ENCODE measurements at places on chromosomes 3 and 15.

DNA sequence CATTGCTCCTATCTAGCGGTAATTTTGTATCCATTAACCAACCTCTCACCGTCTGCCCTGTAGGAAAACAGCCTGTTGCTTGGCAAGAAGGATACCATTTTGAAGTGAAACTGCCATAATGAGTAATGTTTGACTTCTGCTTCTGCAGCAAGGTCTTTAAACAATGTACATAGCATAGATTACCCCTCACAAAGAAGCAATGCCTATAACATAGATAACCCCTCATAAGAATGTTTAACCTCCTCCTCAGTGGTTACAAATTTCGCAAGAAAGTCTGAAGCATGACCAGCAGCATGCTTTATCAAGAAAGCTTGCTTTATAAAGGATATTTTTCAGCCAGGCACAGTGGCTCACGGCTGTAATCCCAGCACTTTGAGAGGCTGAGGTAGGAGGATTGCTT, 61.2 kb upstream of the MFGE8 start:
- no peak for DNase-seq

DNA sequence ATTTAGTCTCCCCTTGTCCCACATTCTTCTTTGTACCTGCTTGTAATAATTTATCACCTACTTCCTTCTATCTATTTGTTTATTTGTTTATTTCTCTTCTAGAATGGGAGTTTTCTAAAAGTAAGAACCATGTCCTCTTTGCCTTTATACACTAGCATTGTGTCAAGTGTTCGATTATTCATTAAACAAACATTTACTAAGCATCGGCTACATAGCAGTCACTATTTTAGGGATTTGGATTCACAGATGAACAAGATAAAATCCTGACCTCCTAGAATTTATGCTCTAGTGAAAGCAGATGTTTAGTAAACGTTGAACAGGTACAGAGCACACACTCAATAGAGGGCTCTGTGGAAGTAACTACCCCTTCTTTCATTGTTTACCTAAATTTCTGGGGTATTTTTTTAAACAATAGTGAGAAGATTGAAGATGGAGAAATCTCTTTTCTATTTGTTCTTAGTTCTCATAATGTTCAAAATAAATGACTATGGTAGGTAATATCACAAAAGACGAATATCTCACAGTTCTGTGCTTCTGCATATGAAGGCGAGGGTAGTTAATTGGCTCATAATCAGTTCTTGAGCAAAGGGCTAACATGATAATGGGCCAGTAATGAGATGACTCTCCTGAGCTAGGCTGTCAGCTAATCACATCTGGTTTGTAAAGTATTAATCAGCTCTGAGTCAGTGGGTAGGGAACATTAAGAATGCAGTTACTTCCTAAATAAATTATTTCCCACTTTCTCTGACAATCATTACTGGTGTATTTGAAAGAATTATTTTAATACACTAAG, 111.9 kb downstream of the SLC9A9 start:
- DNase-seq = no peak

DNA sequence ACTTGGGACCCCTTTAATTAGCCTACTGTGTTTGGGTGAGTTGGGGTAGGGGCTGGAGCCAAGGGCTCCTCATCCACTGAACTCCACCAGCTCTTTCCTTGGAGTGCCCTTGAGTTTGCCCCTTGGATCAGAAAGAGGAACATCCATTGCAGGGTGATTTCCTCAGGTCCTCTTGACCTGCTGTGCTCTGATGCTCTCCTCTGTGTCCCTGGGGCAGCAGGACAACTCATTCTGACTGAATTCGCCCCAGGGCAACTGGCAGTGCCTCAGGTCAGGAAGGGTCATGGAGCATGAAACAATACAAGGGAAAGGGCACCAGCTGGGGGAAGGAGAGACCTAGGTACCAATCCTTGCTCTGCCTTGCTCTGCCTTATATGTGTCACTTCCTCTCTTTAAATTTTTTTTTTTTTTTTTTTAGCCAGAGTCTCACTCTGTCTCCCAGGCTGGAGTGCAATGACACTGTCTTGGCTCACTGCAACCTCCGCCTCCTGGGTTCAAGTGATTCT, 47.8 kb downstream of the BSN start:
- DNase-seq = no peak

DNA sequence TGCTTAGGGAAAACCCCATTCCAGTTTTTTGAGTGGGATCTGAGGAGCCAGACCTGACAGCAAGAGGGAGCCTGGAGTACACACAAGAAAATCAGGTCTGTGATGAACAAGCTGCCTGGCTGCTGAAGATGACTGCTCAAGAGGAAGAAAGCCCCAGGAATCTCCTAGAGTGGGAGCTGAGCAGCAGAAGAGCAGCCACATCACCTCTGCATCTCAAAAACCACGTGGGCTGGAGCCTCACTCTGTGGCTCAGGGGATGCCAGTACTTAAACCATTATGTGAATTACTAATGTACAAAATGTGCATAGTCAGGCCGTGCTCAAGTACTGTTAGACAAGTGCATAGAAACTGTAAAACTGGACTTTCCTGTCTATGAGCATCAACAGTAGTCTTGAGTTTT, 52.4 kb downstream of the SLC9A9 start:
- no peak for DNase-seq

GRCh38 chr15:25504307-25504706, 65.5 kb upstream of the UBE3A start:
- DNase-seq = no peak

GRCh38 chr3:120092474-120092873, 1.8 kb downstream of the GSK3B start:
- no peak for DNase-seq

DNA sequence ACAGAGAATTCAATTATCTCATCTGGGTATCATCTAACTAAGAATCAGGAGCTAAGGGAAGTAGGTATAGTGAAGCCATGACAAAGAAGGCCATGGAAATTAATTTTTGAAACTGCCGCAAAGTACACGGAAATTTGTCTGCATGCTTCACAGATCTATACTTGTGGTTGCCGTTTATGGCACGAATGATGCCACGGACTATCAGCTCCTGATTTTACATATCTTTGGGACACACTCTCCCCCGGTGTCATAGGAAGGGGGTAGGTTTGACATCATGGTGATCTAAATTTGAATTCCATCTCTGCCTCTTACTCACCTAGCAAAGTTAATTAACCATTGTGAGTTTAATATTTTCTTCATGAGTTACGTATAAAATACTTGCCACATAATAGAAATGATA, 14.0 kb downstream of the ARPP21 start:
- no peak for DNase-seq

- DNase-seq = no peak
These were observed 662.0 kb upstream of the CCDC54 start for GRCh38 chr3:106715286-106715685.

DNA sequence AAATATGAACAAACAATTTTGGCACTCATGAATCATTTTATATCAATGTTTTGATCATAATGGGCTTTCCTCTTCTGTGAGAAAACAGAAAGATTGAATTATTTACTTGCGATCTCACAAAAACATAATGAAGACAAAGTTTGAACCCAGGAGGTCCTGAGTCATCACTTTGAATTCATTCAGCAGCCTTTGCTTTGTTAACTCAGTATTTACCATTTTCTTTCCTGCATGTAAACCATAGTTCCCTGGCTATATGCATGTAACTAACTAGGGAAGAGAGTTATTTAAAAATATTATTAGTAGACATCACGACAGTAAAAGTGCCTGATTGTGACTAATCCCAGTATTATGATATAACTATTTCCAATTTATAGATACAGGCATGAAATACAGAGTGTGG, 1026.2 kb downstream of the PLOD2 start:
- no peak for DNase-seq

DNA sequence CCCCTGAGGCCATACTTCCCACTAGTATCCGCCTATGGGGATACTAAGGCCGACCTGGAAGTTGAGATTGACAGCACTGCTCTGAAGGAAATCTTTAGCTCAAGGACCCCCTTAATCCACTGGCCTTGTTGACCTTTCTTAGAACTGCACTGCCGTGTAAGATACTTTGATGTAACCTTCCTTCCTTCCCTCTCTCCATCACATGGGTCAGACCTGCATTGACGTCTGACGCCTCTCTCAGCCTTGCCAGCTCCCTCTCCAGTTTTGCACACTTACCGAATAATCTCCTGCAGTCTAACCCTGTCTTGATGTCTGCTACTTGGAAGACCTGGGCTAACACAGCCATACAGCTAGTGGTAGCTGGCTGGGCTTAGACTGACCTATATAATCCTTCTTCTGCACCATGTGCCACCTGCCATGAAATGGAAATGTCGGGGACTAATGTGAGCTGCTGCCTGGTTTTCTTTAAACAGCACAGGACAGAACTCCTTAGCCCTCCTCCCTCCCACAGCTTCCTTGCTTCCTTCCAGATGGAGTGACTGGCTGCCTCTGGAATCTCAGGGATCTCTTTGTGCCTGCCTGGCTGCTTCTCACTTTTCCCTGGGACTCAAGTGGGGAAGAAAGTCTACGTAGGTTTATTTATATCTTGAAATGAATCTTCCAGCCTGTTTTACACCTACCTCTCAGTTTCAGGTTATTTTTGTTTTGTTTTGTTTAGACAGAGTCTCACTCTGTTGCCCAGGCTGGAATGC, 39.2 kb upstream of the HERC1 start:
- DNase-seq = no peak

DNA sequence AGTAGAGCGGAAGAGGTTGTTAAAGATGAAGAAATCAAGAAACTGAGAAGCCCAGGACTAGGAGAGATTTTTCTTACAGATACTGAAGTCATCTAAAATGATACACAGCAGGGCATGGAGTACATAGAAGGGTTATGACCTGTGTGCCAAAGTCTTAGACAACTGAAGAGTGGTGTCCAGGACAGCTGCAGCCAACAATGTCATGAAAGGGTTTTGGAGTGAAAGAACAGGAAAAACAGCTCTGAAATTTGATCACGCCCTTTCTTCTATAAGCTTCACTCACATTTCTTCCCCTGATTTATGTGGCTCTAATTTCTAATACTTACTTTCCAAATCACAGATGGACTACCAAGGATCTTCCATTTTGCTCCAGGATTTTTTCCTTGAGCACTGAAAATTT, 3.0 kb downstream of the CFAP20DC start:
- DNase-seq = no peak

- DNase-seq = no peak
These were observed 386.9 kb upstream of the CNTN3 start for GRCh38 chr3:75001330-75001729.

GRCh38 chr3:104069114-104069513, 1297.6 kb upstream of the ALCAM start:
- DNase-seq = no peak

DNA sequence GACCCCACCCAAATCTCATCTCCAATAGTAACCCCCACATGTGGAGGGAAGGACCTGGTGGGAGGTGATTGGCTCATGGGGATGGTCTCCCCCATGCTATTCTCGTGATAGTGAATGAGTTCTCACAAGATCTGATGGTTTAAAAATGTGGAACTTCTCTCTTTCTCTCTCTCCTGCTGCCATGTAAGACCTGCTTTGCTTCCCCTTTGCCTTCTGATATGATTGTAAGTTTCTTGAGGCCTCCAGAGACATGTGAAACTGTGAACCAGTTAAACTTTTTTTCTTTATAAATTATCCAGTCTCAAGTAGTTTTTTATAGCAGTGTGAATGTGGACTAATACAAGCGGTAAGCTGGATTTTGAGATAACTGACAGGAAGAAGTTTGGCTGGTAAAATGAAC, 60.3 kb upstream of the MBNL1 start:
- no peak for DNase-seq

- DNase-seq = no peak
These were observed 132.9 kb upstream of the TMCO5A start for GRCh38 chr15:37801529-37801928.

DNA sequence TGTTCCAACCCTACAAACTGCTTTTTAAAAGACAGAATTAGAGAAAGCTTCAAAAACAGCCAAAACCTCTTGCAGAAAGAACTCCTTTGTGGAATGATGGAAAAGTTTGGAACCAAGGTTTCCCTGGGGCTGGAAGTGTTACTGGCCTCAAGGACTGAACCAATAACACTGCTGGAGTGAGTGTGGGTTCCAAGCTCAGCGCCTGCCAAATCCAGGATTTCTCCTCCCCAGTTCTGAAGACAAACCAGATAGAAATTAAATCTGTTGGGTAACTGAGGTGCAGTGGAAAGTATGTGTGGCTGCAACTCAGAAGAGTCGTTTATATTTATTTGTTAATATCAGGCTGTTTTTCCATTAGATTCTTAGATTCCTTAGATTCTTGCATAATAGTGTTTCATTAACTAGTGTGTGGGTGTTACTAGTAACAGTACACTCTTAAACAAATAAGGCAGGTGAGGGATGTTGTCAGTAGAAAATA, 66.5 kb upstream of the FNDC3B start:
- DNase-seq = no peak

GRCh38 chr3:173351886-173352285, 45.7 kb upstream of the NLGN1 start:
- no peak for DNase-seq

DNA sequence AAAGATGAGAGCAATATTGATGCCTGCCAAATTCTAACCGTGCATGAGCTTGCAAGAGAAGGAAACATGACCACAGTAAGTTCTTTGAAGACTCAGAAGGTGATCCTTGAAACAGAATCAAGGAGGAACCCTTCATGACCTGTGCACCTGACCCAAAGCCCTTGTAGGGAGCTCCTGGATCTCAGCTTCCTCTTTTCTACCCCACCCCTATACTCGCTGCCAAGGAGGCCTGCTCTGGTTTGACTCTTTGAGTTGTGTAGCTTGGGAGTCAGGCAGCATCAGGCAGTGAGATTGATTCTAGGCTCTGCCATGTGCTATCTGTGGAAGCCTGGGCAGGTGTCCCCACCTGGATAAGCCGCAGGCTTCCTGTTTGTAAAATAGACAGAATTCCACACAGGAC, 10.6 kb downstream of the TTC21A start:
- DNase-seq = no peak

GRCh38 chr3:16509721-16510619, 3.5 kb downstream of the RFTN1 start:
- no peak for DNase-seq

- DNase-seq = no peak
These were observed 229.7 kb downstream of the ISL2 start for GRCh38 chr15:76566276-76566675.

GRCh38 chr3:8517487-8517886, 15.9 kb downstream of the LMCD1 start:
- DNase-seq = no peak

GRCh38 chr3:183392186-183393034, 36.0 kb downstream of the MCF2L2 start:
- no peak for DNase-seq

DNA sequence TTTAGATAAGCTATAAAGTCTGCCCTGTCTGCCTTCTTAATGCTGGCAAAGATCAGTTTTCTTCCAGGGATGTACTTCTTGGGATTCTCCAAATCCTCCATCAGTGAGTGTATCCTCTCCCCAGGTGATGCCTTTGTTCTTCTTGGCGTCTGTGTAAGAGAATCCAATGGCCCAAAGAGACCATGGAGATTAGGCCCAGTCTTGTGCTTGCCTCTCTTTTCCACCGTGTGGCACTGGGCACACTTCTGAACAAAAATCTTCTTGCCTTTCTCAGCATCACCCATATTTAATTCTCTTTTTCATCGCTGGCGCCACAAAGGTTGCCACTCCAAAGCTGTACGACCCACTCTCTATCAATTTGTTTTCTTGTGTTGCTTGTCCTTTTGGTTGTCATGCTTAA, 32.2 kb upstream of the TAMM41 start:
- DNase-seq = no peak

Measured in stimulated activated CD4-positive, alpha-beta T cell treated with anti-CD3 and anti-CD28 coated beads, TNF-alpha, amount 100 ng/mL, for 1 hour (primary cell).